ENCODE measurements at places on chromosomes 13 and 19. TPM values are rescaled to one million over a fixed set of nuclear protein-coding genes. Genes with fewer than 3 reads are reported as not detected.

Gene NLRP9
- not detected for total RNA-seq

Gene UHRF1
- 2.2 TPM for total RNA-seq

Gene BEST2
- not detected for total RNA-seq

Gene METTL21C
- total RNA-seq = not detected

Gene KCNC3
- 0.83 TPM for total RNA-seq

Gene NLRP5
- total RNA-seq = not detected

DNA sequence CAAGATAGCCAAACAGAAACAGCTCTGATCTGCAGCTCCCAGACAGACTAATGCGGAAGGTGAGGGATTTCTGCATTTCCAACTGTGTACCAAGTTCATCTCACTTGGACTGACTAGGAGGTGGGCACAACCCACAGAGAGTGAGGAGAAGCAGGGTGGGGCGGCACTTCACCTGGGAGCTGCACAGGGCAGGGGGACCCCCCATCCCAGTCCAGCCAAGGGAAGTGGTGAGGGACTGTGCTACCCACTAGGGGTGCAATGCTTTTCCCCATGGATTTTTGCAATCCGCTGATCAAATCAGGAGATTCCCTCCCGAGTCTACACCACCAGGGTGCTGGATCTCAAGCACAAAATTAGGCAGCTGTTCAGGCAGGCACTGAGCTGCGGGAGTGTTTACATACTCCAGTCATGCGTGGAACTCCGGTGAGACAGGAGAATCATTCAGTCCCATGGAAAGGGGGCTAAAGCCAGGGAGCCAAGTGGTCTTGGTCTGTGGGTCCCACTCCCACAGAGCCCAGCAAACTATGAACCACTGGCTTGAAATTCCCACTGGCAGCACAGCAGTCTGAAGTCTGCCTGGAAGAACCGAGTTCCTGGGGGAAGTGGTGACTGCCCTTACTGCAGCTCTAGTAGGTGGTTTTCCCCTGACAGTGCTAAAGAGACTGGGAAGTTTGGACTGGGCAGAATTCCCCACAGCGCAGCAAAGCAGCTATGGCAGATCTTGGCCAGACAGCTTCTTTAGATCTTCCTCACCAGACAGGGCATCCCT lies 85.1 kb upstream of the UFM1 start:
- no peak for DNase-seq

GRCh38 chr13:83620530-83621220 lies 261.6 kb downstream of the SLITRK1 start:
- DNase-seq = no peak

DNA sequence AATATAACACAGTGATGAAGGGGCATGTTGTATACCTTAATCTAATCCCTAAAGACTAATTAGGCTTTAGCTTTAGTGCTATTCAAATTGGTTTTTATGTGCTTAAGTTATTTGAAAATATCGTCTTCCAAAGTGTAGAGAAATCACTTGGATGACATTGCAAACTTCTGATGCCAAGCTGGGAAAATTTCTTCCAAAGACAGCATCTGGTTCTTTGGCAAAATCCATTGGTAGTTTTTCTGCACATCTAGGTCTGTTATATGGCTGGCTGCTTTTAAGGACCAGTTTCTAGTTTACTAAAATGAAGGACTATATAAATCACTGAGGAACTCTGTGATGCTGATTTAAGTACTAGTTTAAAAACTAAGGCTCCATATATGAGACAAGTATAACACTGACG lies 2362.3 kb downstream of the PCDH9 start:
- DNase-seq = no peak

GRCh38 chr13:23656637-23657371 lies 86.6 kb downstream of the TNFRSF19 start:
- DNase-seq = no peak

GRCh38 chr13:108755083-108755482 lies 125.7 kb downstream of the MYO16 start:
- DNase-seq = no peak

DNA sequence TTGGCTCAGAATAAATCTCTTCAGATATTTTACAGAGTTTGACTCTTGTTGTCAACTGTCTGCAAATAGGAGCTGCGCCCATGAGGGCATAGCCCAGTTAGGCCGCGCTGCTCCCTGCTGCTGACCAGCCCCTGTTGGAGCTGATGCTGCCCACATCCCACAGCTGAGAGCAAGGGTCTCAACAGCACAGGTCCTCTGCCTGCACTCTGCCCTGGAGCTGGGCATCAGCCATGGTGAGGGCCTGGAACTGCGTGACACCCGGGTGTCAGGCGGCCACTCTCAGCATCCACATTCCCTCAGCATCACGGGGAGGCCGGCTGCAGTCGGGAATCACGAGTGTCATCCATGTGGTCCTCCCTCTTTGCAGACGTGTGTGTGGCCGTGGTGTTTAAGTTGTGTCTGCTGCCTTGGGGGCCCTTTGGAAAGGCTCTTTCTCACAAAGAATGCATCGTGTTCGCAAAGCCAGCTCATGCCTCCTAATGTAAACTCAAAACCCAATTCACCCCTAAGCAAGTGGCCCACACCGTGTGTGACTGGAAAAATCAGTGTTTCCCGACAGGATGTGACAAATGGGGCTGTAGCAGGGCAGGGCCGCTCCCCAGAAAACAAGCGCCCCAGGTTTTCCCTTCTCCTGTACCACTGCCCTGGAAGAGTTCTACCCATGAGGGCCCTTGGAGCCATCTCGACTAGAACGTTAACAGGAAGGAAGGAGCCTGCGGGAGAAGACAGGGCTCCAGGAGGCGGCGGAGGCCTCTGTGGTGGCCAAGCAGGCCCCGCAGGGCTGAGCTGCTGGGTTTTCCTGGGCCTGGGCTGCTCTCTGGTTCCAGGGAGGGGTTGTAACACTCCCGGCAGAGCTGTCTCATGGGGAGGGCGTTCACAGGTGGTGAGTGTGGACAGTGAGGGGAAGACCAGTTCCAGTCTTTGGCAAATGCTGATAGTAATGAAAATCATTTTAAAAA lies 20.3 kb downstream of the ATP11A start:
- DNase-seq = peak; percentile 71

DNA sequence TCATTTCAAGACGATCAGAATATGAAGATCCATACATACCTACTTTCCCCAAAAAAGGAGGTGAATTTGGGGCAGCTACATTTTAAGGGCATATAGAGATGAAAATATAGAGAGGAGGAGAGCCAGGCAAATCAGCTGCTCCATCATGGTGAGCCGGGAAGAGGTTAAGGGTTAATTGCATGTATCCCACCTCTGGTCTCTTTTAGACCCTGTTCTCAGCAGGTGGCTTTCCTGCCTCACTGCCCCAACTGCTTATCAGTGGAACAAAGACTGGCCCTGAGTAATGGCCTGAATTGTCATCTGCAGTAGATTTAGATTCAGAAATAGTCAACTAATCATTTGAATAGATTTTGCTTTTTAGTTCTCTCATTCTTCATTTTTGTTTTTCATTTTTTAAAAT lies 206.6 kb downstream of the SPRY2 start:
- no peak for DNase-seq

GRCh38 chr13:84659359-84659661 lies 777.0 kb upstream of the SLITRK1 start:
- DNase-seq = no peak

- DNase-seq = no peak
These were observed 2.5 kb downstream of the MYBPC2 start for GRCh38 chr19:50435221-50435620.

- no peak for DNase-seq
These were observed 58.9 kb downstream of the MBNL2 start for GRCh38 chr13:97281028-97281427.

DNA sequence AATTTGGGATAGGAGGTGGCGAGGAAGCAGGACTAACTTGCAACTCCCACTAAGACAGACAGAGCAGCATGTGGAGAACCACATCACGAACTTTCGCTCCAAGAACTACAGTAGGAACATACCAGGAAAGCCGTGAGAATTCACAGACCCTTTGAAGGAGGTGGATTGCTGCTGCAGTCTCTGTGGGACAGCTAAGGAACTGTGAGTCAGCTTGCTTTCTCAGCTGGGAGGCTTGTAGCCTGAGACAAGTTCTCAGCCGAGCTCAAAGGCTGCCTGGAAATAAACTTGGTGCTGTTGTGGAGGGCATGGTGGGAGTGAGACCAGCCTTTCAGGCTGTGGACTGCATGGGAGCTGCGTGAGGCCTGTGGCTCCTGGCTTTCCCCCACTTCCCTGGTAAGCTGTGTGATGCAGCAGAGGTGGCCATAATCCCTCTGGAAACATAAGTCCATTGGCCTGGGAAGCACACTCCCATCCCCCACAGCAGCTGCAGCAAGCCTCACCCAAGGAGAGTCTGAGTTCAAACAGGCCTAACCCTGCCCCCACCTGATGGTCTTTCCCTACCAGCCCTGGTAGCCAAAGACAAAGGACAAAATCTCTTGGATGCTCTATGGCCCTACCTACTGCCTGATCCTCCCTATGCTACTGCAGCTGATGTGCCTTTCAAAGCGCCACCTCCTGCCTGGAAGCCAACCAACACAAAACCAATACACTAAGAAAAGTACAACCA lies 441.1 kb upstream of the HTR2A start:
- no peak for DNase-seq

DNA sequence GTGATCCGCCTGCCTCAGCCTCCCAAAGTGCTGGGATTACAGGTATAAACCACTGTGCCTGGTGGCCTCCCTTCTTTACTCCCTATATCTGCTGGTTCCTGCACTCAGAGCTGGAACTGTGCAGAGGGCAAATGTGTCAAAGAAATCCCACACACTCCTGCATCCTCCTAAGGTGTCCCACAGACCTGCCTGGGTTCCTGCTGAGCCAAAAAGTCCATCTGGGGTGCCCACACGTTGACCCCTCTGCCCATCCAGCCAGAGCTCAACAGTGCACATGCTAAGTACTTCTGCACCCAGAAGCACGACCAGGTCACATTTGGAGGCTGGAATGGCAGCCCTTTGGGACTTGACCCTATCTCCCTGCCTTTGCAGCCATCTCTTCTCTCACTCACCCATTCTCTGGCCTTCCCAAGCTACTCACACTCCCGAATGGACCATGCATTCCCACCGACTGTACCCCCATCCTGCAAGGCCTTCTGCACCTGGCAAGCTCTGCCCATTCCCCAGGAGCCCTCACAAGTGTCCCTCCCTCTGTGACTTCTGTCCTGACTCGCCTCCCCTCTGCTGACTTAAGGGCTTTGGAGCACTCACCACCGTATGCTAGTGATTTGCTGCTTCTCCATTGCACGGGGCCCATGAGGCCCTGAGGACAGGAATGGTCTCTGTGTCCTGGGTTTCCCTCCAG lies 152.1 kb downstream of the KCTD15 start:
- no peak for DNase-seq

- peak; percentile 25 for DNase-seq
These were observed 33.1 kb upstream of the ZNF536 start for GRCh38 chr19:30338878-30339623.

GRCh38 chr19:35992907-35993765 lies 1.9 kb upstream of the SDHAF1 start:
- no peak for DNase-seq

GRCh38 chr19:52778811-52779210 lies 7.8 kb downstream of the ZNF600 start:
- no peak for DNase-seq

DNA sequence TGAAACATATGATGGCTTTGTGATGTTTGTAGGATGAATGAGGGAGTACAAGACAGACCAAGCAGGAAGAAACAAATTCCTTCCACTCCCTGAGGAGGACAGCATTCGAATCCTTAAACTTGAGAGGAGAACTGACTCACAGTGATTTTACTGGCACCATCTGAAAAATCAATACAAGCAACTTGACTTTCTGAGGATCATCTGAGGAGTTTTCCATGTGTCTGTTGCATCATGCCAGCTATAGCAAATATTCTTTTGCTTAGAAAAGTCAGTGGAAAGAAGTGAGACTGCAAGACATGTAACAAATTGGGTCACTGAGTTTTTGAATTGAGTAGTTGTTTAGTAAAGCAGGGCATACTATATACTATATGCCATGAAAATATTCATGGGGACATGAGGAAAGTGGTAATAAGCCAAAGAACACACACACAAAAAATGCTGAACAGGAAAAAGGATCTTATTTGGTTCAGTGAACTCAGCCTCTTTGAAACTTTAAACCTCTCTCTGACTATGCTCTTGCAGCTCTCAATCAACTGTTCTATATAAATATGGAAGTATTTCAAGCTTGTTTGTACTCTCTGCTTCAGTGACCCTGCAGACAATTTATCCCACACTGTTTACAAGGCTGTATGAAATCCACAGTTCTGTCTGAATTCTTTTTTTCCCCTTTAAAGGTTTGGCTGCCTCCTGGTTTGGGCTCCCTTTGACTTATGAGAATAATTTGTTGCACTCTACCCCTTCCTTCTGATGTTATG lies 35.5 kb downstream of the SERTM1 start:
- no peak for DNase-seq
